H1 (cell line): ENCODE measurements at places on chromosomes 16 and 17.

GRCh38 chr17:33121756-33122155 is 130.1 kb downstream of the SPACA3 start:
- DNase-seq: no peak
- no peaks in the 10 kb centered on the region for H3K4me1 ChIP-seq
- no peaks in the 10 kb centered on the region for H3K27me3 ChIP-seq
- no peaks in the 10 kb centered on the region for H3K36me3 ChIP-seq

DNA sequence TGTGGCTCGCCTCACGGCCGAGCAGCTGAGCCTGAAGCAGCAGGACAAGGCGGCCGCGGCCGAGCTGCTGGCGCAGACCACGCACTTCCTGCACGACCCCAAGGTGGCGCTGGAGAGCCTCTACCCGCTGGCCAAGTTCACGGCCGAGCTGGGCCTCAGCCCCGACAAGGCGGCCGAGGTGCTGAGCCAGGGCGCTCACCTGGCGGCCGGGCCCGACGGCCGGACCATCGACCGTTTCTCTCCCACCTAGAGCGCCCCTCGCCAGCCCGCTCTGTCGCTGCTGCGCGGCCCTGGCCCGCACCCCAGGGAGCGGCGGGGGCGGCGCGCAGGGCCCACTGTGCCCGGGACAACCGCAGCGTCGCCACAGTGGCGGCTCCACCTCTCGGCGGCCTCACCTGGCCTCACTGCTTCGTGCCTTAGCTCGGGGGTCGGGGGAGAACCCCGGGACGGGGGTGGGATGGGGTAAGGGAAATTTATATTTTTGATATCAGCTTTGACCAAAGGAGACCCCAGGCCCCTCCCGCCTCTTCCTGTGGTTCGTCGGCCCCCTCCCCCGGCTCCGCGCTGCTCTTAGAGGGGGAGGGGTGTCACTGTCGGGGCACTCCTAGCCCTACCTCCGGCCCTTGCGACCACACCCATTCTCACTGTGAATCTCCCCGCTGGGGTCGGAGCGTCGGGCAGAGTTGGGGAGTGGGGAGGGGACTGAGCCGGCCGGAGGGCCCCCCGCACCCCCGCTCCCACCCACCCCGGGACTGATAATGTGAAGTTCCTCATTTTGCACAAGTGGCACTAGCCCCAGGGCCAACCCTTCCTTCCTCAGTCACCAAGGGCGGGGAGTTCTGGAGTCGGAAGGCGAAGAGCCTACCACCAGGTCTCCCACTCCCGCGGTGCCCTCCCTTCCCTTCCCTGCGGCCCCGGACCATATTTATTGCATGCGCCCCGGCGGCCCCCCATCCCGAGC is 4.0 kb downstream of the HIC1 start:
- DNase-seq: no peak
- no peak overlapping the region for H3K27ac ChIP-seq
- peaks cover 74% of the 10 kb centered on the region for H3K27me3 ChIP-seq
- H3K4me1 ChIP-seq: peaks cover 20% of the 10 kb centered on the region
- no peak overlapping the region for H3K4me3 ChIP-seq

DNA sequence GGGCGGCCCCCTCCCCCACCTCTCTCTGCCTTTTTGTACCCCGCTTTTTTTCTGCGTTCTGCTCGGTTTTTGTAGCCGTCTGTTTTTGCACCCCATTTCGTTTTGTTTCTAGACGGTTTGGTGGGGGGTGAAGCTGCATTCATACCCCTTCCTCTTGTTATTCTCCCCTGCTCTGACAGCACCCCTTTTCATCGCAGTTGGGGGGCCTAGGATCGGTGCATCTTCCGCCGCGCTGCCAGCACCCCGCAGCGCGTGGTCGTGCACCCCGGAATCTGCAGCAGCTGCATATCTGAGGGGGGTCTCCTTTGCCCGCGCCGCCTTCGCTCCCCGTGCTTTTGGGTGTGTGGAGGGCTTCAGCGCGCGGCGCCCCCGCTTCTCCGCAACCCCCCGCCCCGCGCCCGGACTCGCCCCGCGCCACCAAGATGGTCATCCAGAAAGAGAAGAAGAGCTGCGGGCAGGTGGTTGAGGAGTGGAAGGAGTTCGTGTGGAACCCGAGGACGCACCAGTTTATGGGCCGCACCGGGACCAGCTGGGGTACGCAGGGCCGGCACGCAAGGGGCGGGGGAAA is 455 bp downstream of the ATP1B2 start:
- no peaks in the 10 kb centered on the region for H3K36me3 ChIP-seq
- peak overlapping the region; percentile 68 for H3K4me3 ChIP-seq
- no peak for DNase-seq
- no peaks in the 10 kb centered on the region for H3K27me3 ChIP-seq
- no peak overlapping the region for H3K27ac ChIP-seq

DNA sequence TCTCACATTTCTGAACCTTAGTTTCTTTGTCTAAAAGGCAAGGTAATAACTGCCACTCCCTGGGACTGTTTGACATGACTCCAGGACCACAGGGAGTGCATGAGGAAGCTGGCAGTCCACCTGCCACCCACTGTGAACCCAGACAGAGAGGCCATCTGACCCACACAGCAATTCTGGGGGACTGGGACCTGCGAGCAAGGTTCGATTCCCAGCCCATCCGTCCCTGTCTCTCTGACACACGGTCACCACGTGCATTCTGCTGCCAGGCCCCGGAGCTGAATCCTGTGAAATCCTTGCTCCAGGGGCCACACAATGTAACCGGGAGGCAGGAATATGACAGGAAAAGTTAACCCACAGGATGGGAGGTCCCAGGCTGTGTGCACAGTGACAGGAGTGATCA is 218.8 kb upstream of the FOXF1 start:
- H3K27me3 ChIP-seq: peaks cover 32% of the 10 kb centered on the region
- no peaks in the 10 kb centered on the region for H3K36me3 ChIP-seq
- no peak overlapping the region for H3K27ac ChIP-seq
- no peak overlapping the region for H3K4me3 ChIP-seq
